T-helper 17 cell (primary cell): ENCODE measurements at places on chromosomes 6 and 20. TPM values are rescaled to one million over a fixed set of nuclear protein-coding genes. Genes with fewer than 3 reads are reported as not detected.

The ZNF391 gene
- 2.5 TPM for total RNA-seq

DNA sequence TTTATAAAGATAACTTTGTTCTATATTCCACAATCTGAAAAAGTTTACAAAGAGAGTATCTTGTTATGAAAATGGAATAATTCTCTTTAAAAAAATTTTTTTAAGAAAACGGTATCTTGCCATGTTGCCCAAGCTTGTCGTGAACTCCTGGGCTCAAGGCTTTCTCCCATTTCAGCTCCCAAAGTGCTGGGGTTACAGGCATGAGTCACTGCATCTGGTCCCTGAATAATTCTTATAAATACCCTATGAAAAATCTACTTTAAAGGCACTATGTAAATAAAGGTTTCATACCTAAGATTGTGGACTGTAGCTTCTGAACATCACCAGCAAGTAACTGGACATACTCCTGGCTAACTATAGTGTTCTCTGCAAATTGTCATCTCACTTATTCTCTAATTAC, 60.3 kb downstream of the SAMD3 start:
- no peaks in the 10 kb centered on the region for H3K27me3 ChIP-seq
- peaks cover 3% of the 10 kb centered on the region for H3K36me3 ChIP-seq
- no peak overlapping the region for H3K27ac ChIP-seq
- H3K4me1 ChIP-seq: peaks cover 5% of the 10 kb centered on the region
- H3K4me3 ChIP-seq: no peak overlapping the region
- DNase-seq: no peak

The SLC44A4 gene
- total RNA-seq: 0.10 TPM

DNA sequence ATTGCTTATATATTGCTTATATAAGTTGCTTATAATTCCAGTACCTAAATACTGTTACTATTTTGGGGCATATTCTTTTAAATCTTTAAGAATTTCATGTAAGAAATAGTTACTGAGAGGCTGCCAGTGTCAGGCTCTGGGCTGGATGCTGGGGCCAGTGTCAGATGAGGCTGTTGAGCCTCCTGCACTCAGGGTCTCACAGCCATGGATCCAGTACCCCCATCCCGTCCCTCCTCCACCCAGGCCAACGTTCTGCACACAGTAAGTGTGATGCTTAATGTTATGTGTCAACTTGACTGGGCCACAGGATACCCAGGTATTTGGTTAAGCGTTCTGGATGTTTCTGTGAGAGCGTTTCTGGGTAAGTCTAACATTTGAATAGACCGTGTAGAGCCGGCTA, 119.5 kb upstream of the PMEPA1 start:
- H3K4me1 ChIP-seq: no peaks in the 10 kb centered on the region
- no peak overlapping the region for H3K27ac ChIP-seq
- no peak for DNase-seq
- H3K27me3 ChIP-seq: peaks cover 14% of the 10 kb centered on the region

The TREML2 gene
- 2.9 TPM for total RNA-seq

The C20orf141 gene
- total RNA-seq: not detected

- peak; percentile 41 for DNase-seq
- H3K27ac ChIP-seq: no peak overlapping the region
- H3K27me3 ChIP-seq: peaks cover 20% of the 10 kb centered on the region
- peaks cover 2% of the 10 kb centered on the region for H3K36me3 ChIP-seq
- H3K4me1 ChIP-seq: peaks cover 8% of the 10 kb centered on the region
These were observed 18.6 kb upstream of the FOXO3 start for GRCh38 chr6:108541843-108542759.

DNA sequence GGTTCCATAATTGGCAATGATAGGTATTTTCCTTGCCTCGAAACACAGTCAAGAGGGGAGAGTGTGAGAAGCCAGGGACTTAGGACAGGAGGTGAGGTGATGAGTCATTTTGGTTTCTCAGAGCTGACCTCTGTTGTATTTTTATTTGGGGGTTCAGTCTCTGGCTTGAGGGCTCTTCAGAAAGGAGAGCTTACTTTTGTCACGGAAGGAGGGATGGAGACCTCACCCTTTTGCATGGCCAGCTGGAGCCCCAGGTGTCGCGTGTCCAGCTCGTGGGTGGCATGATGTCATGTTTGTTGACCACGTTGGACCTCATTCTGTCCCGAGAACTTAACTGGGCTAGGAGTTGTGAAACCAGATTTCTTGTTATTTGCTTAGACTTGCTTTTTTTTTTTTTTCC, 293.9 kb downstream of the QKI start:
- H3K4me1 ChIP-seq: peaks cover 6% of the 10 kb centered on the region
- peaks cover 20% of the 10 kb centered on the region for H3K27me3 ChIP-seq
- H3K27ac ChIP-seq: no peak overlapping the region
- no peaks in the 10 kb centered on the region for H3K36me3 ChIP-seq
- H3K4me3 ChIP-seq: no peak overlapping the region

The RAD21L1 gene
- total RNA-seq: not detected

DNA sequence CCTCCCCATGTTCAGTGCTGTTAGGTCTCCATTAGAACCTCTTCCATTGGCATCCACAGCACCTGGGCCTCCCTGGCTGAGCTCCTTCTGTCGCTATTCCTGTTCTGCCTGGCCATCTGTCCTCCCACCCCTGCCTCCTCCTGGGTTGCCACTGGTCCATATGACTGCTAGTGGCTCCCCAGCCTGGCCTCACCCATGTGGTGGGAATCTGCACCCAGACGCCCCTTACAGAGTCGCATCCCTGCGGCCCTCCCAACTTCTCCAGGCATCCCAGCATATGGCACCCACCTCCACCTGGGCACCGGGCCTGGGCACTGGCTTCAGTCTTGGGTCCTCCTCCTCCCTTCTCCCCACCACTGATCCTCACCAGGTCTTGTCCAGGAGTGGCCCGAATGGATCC, 7.7 kb downstream of the CDC25B start:
- no peak for DNase-seq
- peaks cover 22% of the 10 kb centered on the region for H3K36me3 ChIP-seq
- no peak overlapping the region for H3K4me3 ChIP-seq
- H3K27me3 ChIP-seq: no peaks in the 10 kb centered on the region

The GJA10 gene
- not detected for total RNA-seq

- DNase-seq: no peak
- peaks cover 72% of the 10 kb centered on the region for H3K27me3 ChIP-seq
- H3K36me3 ChIP-seq: peaks cover 4% of the 10 kb centered on the region
- H3K27ac ChIP-seq: no peak overlapping the region
- peaks cover 13% of the 10 kb centered on the region for H3K4me1 ChIP-seq
These were observed 16.6 kb downstream of the VSTM2L start for GRCh38 chr20:37919389-37920040.

The SYCP2 gene
- total RNA-seq: 6.0 TPM

GRCh38 chr20:4613184-4613583, 108.5 kb upstream of the PRND start:
- no peaks in the 10 kb centered on the region for H3K36me3 ChIP-seq
- no peak for DNase-seq

The MUC21 gene
- total RNA-seq: not detected

GRCh38 chr20:21312813-21313474, 9.8 kb downstream of the XRN2 start:
- no peak for DNase-seq
- H3K4me1 ChIP-seq: peaks cover 71% of the 10 kb centered on the region
- H3K27ac ChIP-seq: peak overlapping the region; percentile 29

- H3K4me1 ChIP-seq: no peaks in the 10 kb centered on the region
- no peak overlapping the region for H3K4me3 ChIP-seq
- H3K27me3 ChIP-seq: peaks cover 4% of the 10 kb centered on the region
- no peak for DNase-seq
- no peaks in the 10 kb centered on the region for H3K36me3 ChIP-seq
- no peak overlapping the region for H3K27ac ChIP-seq
These were observed 106.2 kb upstream of the NRSN1 start for GRCh38 chr6:24019830-24020229.

The TRMT6 gene
- total RNA-seq: 14.6 TPM

The MRAP2 gene
- not detected for total RNA-seq

The TXLNB gene
- 0.42 TPM for total RNA-seq

DNA sequence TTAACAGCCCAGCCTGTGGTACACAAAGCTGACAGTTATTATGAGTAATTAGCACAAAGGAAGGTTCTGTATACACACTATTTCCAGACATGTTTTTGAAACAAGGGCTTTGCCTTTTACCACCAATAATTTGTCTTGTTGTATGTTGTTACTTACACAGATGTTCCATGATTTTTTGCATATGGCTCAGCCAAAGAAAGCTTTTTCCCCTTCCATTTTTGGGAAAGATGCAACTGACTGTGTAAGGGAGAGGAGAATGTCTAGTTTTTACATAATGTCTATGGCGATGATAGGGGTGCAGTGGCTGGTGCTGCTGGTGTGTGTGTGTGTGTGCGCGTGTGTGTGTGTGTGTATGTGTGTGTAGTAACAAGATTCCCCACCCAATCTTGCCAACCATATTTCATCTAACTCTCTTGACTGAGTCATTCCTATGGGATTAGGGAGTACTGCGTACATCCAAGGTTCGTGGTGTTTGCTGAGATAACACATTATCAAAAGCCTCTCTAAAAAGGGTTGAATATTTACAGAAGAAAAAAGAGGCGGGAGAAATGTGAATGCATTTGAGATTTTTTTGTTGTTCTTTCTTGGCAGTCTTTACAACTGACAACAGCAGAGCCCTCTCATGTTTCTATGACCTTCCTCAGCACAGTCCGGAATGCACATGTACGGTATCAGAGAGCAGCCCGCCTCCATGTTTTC, 192.2 kb downstream of the GMPR start:
- H3K27ac ChIP-seq: peak overlapping the region; percentile 9
- H3K4me1 ChIP-seq: peaks cover 40% of the 10 kb centered on the region
- DNase-seq: no peak
- no peaks in the 10 kb centered on the region for H3K36me3 ChIP-seq
- no peaks in the 10 kb centered on the region for H3K27me3 ChIP-seq

DNA sequence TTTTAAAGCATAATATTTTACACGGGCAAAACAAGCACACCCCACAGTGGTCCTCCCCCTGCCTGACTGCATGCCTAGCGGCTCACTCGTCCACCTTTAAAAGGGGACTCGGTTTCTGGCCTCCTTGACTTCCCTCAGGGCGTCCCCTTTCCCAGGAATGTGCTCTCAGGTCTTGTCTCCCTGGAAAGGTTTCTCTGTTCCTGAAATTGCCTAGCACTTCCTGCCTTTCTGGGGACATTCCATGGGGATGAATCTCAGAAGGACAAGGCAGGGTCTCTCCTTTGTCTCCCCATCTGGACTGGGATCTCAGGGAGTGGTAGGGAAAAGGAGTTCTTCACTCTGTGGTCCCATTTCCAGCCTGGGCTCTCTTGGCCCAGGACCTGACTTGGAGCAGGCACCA, 4.9 kb downstream of the TCF15 start:
- peaks cover 5% of the 10 kb centered on the region for H3K4me1 ChIP-seq
- H3K4me3 ChIP-seq: no peak overlapping the region
- H3K27ac ChIP-seq: no peak overlapping the region
- DNase-seq: no peak
- peaks cover 3% of the 10 kb centered on the region for H3K36me3 ChIP-seq
